ENCODE measurements at places on chromosomes 2 and 18. TPM values are rescaled to one million over a fixed set of nuclear protein-coding genes. Genes with fewer than 3 reads are reported as not detected.

IL36RN gene
- total RNA-seq: not detected

UBE2E3 gene
- 61.5 TPM for total RNA-seq

PARD6G gene
- total RNA-seq: 1.7 TPM

LYG1 gene
- 0.32 TPM for total RNA-seq

IL1R1 gene
- 62.6 TPM for total RNA-seq

MYO1B gene
- 137 TPM for total RNA-seq

POTEJ gene
- not detected for total RNA-seq

NFE2L2 gene
- total RNA-seq: 78.6 TPM

CHAC2 gene
- 5.2 TPM for total RNA-seq

All from fibroblast of villous mesenchyme (primary cell).